Upper lobe of right lung (tissue), 1 donor: ENCODE measurements at places on chromosomes 5 and 9. TPM values are rescaled to one million over a fixed set of nuclear protein-coding genes. Genes with fewer than 3 reads are reported as not detected.

GRCh38 chr5:93076566-93076965 lies 504.5 kb downstream of the NR2F1-AS1 start:
- DNase-seq, result no peak

Gene MELK
- 1.2 TPM for total RNA-seq

Gene FOXI1
- not detected for total RNA-seq

Gene PCDHGA12
- total RNA-seq, result 7.6 TPM

DNA sequence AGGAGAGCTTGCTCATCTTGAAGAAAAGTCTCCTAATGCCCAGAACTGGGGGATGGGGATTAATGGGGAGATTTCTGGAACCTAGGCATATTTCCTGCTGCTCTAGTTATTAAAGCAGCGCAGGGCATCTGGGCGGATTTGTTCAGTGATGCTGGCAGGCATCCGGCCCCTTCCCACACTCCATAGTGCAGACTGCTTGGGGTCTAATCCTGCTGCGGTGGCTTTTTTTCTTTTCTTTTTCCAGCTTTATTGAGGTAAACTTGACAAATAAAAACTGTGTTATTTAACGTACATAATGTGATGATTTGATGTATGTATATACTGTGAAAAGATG lies 30.7 kb downstream of the PPARGC1B start:
- DNase-seq, result peak; percentile 13

DNA sequence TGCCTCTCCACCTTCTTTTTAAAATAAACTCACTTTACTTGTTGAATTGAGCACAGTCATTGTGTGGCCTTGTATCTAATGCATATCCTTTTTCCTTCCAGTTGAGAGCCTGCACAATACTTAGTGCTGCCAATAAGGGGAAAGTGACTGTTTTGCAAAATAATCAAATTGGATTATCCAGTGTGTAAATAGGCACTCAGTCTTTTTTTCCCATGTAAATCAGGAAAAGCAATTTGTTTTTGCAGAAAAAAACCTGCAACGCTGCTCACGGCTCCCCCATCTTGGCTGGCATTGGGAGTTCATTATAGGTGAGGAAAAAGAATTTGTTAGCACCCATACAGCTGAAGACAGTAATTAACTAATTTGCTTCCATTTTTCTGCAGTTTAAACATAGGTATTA lies 299.9 kb downstream of the CSNK1G3 start:
- no peak for DNase-seq

- DNase-seq, result no peak
Measured at GRCh38 chr5:31993165-31993961, 180.8 kb downstream of the GOLPH3 start.

Gene HNRNPAB
- 116 TPM for total RNA-seq

Gene RPL35
- 794 TPM for total RNA-seq

GRCh38 chr9:74403581-74403980 lies 93.6 kb upstream of the RORB start:
- DNase-seq, result no peak

DNA sequence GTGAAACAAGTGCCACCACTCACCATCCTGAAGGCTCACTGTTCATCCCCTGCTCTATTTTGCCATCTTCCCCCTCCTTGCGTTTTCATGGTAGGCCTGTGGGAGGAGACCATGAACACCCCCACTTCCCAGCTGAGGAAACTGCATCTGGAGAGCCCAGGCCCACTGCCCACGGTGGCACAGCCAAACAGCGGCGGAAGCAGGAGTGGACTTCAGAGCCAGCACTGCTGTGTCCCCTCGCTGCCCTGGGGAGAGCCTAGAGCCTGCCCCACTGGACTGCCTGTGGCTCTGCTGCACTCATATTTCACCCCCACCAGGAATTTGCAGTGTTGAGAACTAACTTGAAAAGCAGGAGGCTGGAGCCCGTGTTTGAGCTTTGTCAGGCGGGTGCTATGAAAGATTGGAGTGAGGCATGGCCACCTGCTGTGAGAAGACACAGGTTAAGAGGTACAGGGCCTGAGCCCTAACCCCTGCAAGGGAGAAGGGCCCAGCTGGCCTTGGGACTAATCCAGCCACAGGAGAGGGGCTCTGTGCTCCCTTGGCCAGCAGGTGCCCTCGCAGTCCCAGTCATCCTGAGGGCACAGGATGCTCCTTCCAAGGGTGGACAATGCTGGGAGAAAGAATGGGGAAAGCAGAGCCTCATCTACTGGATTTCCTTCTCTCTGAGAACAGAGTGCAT lies 79.0 kb downstream of the MACROH2A1 start:
- no peak for DNase-seq

- DNase-seq, result no peak
Measured at GRCh38 chr9:120505186-120505585, 74.8 kb downstream of the CDK5RAP2 start.

- DNase-seq, result no peak
Measured at GRCh38 chr5:121993191-121993590, 31.4 kb downstream of the SRFBP1 start.

Gene CDH9
- not detected for total RNA-seq

DNA sequence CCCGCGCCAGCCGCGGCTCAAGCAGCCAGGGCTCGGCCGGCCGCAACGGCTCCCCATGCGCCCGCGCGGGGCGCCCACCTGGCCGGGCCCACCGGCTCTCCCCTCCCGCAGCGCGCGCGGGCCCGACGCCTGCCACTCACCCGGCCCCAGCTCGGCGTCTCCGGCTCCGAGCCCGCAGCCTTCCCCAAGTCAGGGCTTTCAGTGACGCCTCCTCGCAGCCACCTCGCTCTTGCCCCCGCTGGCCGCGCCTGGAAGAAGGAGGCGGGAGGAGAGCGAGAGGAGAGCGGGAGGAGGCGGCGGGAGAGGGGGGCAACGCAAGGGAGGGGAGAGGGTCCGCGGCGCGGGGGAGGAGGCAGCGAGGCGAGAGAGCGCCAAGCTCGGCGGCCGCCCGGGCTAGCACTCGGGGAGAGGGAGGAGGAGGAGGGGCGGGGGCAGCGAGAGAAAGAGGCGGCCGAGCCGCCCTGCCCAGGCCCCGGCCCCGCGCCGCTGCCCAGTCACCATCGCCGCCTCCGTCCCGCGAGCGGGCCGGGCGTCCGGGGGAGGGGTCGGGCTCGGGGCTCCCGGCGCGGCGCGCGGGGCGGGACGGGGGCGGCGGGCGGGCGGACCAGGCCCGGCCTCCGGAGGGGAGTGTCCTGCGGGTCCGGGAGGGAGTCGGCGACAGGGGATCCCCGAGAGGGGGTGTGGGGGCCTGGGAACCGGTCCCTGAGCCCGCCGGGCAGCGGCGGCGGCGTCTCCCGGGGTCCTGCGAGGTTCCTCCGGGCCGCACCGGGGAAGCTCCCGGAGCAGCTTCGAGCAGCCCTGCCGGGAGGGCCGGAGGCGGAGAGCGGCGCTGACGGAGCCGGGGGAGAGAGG lies at the start of gene LHFPL2:
Gene LHFPL2 (minus strand): TSS at position 414 of the 852 bp plus-strand sequence. CDS start 138,559 bp downstream, outside the sequence.
- peak; percentile 87 for DNase-seq
